ENCODE measurements at places on chromosomes 2 and 18.

GRCh38 chr2:148674063-148675020, 29.8 kb downstream of the EPC2 start:
- peak; percentile 30 for DNase-seq

GRCh38 chr18:45334191-45334590, 281.1 kb upstream of the SLC14A2 start:
- DNase-seq: no peak

GRCh38 chr2:7691961-7692656, 774.9 kb downstream of the RNF144A start:
- peak; percentile 83 for DNase-seq

- DNase-seq: peak; percentile 88
These were observed 93.8 kb downstream of the C2orf74 start for GRCh38 chr2:61255580-61256437.

DNA sequence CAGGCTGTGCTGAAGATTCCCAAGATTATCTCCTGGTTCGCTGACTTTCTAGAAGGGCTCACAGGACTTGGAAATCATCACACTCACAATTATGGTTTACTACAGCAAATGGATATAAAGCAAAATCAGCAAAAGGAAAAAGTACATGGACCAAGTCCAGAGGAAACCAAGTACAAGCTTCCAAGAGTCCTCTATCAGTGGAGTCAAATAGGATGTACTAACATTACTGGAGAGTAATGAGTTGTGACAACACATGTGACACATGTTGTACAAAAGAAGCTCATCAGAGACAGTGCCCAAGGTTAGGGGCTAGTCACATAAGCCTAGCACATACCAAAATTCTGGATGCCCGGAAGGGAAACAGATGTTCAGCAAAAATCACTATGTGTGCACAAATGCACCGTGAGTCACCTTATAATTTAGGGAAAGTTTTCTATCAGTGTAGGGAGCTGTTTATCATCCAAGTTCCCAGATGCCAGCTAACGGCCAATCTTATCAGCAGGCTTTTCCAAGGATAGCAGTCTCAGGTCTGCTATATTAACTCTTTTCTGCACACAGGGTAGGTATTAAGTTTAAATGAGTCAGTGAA, 9.5 kb downstream of the TMEM237 start:
- no peak for DNase-seq

- DNase-seq: no peak
These were observed 78.0 kb upstream of the WIPF1 start for GRCh38 chr2:174675615-174676014.

GRCh38 chr2:75333646-75334045, 134.3 kb upstream of the TACR1 start:
- DNase-seq: no peak

DNA sequence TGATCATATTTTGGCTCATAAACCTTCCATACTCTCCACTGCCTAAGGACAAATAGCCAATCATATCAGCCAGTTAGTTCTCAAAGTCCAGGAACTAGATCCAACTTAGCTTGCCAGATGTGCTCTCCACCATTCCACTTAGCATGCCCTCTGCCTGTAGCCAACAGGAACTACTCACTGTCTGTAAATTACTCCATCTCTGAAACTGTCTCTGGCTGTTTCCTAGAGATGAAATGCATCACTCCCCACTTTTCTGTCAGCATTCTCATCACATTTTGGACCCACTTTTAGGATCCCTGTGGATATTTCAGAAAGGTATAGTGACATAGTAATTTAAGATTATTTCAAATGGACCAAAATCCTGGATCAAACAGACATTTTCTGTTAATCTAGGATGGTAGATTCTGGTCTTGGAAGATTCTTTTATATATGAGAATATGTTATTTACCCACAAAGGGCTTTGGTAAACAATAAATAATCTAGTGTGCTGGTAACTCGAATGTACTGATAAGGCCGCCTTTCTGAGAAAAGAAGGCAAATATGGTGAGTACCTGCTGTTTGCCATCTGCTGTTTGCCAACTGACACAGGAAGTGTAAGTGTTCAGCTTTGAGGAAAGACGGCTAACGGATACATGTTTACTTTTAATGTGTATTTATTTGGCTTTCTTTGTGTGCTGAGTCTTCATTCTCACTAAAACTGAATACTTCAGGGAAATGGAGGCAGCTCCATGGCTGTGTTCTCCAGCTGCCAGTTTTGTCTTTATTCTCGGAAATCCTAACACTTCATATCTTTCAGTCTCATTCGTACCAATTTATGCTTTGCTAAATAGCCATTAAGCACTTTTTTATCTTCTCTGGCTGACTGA, 79.5 kb downstream of the EVA1A start:
- DNase-seq: peak; percentile 12

GRCh38 chr18:48813833-48814489, 136.8 kb downstream of the SMAD7 start:
- DNase-seq: no peak

DNA sequence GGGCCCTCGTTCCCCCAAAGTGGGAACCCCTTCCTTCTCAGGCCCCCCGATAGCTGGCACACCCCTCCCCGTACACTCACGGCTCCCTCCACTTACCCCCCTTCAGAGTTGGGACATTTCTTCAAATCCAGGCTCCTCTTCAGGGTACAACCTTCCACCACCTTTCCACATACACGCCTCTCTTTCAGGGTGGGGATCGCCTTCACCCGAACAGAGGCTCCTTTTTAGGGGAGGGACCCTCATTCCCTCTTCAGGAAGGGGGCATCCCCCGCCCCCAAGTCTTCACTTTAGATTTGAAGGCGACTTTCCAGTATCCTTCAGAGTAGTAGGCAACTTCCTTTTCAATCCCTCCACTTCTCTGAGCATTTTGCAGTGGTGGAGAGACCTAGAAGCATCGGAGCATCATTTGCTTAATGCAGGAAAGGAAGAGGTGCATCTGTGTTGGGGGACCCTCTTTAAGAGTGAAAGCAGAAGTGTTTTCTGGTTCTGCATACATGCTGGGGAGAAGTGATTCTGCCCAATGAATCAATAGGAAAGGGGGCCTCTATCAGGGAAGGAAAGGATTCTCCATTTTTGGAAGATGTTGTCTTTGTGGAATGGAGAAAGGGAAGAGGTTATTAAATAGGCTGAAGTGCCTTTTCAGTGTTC, 845 bp downstream of the EML4 start:
- no peak for DNase-seq

DNA sequence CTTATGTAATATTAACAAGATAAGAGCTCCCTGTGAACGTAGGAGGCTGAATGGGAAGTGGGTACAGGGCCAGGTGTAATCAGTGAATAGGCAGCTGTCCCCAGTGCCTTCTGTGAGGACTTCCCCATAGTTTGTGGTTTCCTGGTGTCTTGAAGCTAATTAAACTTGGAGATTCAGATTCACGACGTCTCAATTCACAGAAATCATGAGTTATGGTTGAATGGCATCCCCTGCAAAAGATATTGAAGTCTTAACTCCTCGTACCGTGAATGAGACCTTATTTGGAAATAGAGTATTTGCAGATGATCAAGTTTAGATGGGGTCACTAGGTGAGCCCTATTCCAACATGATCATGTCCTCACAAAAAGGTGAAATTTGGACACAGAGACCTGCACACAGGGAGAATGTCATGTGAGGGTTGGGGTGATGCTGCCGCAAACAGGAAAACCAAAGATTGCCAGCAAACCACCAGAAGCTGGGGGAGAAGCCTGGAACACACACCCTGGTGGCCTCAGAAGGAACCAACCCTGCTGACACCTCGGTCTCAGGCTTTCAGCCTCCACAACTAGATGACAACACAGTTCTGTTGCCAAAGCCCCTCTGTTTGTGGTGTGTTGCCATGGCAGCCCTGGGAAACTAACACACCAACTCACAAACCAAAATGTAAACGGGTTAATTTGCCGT, 13.2 kb downstream of the ARL4C start:
- DNase-seq: no peak

DNA sequence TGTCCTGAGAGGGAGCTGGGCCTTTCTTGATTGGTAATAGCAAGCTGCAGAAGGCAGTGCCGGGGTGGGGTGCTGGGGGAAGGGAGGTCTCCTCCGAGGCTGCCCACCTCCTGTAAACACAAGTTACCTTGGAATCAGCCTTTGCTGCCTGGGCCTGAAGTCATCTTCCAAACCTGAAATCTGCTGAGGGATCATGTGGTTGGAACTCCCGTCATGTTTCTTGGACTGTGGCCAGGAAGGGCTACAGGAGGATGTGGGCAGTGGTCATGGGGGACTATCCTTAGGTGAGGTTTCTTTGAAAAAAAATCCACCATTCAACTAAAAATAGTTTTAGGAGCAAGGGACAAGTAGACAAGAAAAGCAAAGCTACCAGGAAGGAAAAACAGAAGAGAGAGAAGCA, 74.2 kb downstream of the CDK15 start:
- DNase-seq: no peak

- no peak for DNase-seq
These were observed 613.1 kb downstream of the ZEB2 start for GRCh38 chr2:143906850-143907249.

- no peak for DNase-seq
These were observed 102.0 kb downstream of the TMEM18 start for GRCh38 chr2:575030-575726.

DNA sequence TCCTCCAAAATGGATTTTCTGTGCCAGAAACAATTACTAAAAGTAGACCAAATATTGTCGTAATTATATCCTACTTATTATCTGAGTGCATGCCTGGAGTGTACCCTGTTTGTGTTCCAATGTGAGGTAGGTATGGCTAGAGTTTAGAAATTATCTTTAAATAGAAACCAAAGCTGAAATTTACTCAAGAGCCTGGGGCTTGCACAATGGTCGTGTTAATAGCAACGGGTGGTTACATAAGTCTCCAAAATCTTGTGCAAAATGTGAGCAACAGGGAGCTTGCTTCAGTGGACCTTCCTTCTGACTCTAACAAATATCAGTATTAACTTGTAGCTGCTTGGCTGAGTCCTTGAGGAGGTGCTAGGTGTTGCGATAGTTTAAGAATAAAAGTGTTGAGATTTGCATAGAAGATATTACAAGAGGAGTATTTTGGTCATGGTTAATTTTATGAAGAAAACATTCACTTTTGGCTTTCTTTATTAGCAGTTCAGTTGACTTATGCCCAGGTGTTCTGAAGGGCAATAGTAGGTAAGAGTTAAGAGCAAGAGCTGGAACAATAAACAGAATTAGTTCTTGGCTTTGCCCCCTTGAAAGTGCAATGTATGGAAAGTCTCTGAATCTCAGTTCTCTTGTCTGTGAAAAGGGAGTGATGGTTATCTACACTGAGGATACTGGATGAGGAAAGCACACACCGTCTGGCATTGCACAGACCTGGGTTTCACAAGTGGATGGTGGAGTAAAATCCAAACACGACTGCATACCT, 4.6 kb downstream of the CXCR4 start:
- DNase-seq: no peak

DNA sequence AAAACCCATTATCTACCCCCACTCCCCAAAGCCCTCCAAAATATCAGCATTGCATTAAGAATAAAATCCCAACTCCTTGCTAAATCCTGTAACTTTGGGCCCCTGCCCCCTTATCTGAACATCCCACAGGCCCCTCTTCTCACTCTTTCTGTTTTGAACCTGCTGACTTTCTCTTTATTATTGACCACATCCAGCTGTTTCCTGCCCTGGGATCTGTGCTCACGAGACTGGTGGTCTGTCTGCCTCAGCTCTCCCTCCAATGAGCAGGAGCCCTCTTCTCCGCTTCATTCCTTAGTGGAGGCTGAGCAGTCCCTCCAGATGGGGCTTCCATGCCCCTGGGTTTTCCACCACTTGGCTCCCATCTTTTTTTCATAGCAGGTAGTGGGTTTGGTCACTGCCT, 116.9 kb downstream of the ACKR3 start:
- DNase-seq: no peak

DNA sequence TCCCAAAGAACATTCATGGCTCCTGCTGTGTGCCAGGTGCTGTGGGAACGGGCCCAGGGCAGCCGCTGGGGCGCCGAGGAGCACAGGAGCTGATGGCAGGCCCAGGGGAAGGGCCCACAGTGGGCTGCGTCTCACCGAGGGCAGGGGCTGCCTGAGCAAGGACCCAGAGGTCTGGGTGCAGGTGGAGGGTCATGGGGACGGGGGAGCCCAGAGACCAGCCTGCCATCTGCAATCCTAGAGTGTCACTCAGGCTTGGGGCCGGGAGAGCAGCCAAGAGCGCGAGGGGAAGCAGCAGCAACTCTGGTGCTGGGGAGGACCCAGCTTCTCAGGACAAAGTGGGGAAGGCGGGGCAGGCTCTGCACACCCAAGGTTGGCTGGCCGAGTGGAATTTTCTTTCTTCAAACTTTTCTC, 207.4 kb downstream of the HDAC4 start:
- no peak for DNase-seq

- DNase-seq: no peak
These were observed 14.3 kb downstream of the POLR2D start for GRCh38 chr2:127843677-127844076.

- DNase-seq: no peak
These were observed 72.4 kb upstream of the IL1R1 start for GRCh38 chr2:102070058-102070642.

DNA sequence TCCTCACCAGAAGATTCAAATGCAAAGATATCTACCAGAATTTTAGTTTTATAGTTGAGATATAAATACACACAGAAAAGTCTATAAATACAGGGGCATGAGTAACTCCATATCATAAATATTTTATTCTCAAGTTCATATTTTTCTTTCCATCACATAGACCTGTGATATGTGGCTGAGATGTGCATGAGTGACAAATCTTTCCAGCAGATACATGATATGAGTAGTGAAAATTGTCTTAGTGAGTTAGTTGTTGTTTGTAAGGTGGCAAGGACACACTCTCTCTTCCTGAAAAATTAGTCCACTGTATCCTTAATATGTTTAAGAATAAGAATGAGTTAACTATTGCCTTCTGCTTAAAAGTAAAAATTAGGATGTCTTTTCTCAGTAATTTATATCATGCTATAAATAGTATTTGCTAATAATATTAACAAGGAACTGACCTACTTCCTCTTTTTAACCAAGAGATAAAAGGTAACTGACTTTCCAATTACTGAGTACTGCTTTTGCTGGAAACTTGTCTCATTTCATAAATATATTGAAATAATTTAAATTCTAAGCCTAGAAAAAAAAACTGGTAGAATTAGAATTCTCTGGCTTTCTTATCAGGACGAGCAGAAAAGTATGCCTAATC, 85.2 kb upstream of the SESTD1 start:
- DNase-seq: no peak

- peak; percentile 66 for DNase-seq
These were observed 160.2 kb downstream of the DPP4 start for GRCh38 chr2:161913865-161914264.

DNA sequence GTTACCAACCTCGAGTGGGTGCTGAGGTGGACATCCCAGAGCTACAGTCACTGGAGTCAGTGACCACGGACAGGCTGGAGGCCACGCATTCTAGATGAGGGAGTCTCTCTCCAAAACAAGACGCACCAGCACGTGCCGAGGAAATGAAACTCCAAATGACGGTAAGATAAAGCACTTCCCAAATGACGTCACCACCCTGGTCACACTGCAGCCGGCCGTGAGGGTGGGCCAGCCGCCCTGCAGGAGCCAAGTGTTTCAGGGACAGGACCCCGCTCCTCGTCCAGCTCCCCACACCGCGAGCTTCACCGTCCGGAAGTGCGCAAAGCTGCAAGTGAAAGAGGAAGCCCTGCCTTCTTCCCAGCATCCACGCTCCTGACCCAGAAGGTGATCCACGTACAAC, 99.4 kb downstream of the ZNF516 start:
- no peak for DNase-seq
